SW 1271 (cell line): ENCODE measurements at places on chromosomes 12 and 14.

DNA sequence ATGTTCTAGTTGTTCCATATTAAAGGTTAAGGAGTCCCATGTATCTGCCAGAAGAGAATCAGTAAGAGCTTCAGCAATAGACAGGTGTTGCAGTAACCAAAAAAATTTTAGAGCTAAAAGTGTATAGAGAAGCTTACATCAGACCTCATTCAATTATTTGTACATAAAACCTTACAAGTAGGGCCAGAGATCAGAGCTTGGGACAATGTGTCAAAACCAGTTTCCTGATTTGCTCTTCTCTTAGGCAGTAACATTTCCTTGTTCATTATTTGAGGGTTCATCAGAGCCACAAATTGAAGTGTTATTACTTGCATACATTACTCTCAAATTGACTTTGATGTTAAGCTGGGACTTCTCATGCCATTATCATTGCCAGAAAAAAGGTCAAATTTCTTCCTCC is 55.5 kb upstream of the ATXN7L3B start:
- no peak for DNase-seq

DNA sequence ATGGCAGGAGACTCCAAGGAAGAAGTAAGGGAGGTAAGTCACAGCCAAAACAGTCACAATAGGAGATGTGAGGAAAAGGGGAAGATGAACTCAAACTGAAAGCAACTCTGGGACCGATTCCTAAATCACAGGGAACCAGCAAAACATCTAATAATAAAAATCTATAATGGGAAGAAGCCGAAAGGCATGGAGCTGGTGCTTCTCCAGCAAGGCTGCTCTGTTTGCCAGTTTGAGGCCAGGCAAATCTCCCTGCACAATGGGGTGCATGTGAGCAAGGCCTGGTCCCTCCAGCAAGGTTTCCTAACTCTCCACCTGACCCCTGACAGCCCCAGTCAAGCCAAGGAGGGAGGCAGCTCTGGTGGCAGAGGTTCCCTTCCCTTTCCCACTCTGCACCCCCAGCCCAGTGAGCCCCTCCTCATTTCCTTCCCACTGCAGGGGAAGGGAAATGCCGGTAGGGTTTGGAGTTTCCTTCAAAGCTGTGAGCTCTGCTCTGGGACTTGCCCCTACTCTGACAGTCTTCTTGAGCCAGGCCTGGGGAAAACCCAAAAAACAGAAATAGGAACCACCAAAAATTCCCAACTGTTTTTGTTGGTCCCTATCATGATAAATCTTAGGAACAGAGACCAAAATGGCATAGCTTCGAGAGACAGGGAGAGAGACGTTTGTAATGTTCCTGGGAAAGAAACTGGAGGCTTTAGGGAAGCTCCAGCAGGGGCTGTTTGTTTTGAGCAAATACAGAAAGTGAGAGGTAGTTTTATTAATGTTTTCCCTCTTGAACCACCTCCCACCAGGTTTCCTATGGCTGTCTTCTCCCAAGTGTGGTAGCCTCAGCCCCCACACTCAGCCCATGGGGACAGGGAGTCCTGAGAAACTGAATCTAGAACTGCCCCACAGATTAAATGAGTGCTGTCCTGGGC is 34.6 kb downstream of the FMNL3 start:
- no peak for DNase-seq

GRCh38 chr14:56855891-56856461 is 45.7 kb upstream of the OTX2 start:
- no peak for DNase-seq

DNA sequence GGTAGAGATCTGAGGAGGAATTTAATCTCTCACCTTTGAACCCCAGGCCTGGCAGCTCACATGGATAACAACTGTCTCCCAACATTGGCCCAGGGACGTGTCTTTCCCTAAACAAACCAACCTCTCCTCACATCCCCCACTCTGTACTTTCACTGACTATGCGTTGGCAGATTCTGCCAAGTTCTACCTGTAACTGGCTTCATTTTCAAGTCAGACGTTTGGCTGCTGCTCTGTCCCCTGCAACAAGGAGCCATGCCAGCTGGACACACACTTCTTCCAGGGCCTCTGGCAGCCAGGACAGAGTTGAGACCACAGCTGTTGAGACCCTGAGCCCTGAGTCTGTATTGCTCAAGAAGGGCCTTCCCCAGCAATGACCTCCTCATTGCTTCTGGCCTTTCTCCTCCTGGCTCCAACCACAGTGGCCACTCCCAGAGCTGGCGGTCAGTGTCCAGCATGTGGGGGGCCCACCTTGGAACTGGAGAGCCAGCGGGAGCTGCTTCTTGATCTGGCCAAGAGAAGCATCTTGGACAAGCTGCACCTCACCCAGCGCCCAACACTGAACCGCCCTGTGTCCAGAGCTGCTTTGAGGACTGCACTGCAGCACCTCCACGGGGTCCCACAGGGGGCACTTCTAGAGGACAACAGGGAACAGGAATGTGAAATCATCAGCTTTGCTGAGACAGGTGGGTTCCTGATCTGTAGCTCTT is at the start of gene INHBC:
TSS of gene INHBC (plus strand) at position 268 of the 707 bp plus-strand sequence. CDS start at position 371, 103 bp downstream.
- no peak for DNase-seq

- no peak for DNase-seq
Observed at GRCh38 chr12:30858471-30858870, 68.1 kb upstream of the TSPAN11 start.

GRCh38 chr14:58282925-58283593 is 15.3 kb upstream of the ARID4A start:
- no peak for DNase-seq

- DNase-seq: no peak
Observed at GRCh38 chr12:65139389-65139788, 18.3 kb upstream of the WIF1 start.

DNA sequence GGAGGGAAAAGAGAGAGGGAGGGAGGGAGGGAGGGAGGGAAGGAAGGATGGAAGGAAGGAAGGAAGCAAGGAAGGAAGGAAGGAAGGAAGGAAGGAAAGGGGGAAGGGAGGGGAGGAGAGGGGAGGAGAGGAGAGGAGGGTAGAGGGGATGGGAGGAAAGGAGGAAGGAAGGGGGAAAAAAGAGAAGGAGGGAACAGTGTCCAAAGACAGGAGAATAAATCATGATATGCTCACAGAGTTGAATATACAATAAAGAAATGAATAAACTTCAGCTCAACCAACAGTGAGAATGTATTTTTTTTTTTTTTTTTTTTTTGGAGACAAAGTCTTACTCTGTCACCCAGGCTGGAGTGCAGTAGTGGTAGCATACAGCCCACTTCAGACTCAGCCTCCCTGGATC is 4.0 kb downstream of the OR6J1 start:
- DNase-seq: no peak

GRCh38 chr12:71772735-71773134 is 18.1 kb downstream of the RAB21 start:
- DNase-seq: no peak

GRCh38 chr14:89165189-89166181 is 251.5 kb downstream of the FOXN3 start:
- DNase-seq: no peak

DNA sequence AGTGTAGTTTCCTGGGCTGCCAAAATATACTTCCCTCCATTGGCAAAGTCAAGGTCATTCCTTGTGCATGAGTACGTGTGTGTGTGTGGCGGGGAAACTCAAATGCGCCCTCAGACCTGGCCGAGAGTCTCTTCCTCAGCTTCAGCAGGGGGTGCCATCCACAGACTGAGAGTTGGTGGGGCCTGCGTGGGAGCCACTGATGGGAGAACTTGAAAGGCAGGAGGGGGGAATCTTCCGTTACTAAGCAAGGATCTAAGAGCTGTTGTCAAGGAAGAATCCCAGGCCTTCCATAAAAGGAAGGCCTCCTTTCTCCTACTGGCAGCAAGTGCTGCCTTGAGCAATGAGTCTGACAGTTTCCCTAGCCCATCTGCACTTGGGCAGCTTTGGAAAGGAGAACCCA is 274.9 kb downstream of the EMP1 start:
- DNase-seq: no peak

DNA sequence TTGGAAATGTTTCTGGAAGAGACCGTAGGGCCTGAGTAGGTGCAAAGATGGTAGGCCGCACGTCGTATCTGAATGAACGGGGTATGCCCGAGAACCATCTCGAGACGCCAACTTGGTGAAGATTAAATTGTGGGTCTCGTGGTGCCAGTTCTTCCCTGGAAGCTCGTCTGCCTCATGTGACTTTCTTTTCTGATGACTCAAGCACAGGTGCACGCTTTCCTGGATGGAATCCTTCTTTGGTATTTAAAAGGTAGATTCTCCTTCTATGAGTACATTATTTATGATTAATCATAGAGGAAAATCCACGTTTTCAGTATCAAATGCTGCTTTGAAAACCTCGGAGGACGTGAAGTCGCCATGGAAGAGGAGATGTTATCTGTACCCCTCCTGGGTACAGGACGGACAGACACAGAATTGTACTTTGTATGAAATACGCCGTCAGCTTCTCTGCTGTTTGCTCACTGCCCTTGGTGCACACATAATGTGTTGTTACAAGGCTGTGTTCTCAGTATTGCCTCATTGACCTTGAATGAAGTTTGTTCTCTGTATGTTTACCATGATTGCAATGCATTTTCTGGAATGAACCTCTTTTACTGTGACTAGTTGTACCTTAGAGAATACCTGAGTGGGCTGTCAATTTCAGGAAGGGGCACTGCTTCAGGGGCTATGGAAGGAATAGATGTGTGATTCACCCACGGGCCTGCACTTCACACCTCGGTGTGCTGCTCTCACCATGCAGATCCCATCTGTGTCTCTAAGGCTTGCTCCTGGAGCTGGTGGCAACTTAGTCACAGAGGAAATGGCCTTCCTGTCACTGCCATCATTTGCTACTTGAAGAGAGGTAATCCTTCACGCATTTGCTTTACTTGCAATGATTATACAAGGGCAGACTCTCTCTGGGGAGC is 137.3 kb upstream of the RTL1 start:
- DNase-seq: no peak

DNA sequence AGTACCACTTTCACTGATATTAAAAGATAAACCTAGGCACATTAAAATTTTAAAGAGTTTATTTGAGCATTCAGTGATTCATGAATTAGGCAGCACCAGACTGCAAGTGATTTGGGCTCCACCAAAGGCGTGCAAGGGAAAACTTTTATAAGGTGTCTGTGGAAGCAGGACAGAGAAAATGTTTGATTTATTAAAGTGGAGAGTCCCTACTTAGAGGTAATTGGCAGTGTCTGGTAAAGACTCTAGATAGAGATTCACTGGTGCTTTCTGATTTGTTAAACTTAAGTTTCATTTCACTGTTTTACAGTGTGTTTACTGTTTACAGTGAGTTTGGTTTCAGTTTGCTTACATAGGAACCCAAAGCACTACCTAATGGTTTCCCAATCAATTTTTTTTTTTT is 72.8 kb downstream of the ANKS1B start:
- no peak for DNase-seq

DNA sequence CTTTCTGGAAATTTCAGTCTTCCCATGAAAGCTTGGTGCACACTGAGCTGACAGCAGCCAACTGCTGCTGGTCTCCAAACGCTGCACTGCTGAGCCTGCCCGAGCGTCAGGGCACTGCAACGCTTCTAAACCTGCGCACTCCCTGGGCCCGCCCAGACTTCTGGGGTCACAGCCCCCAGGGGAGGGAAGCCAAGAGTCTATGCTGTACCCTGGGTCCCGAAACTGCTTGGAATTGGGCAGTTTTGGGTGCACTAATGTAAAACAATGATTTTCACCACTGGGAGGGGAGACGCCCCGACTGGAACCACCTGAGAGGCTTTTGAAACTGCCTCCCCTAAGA is 32.0 kb downstream of the CCDC92 start:
- no peak for DNase-seq
